ENCODE measurements at places on chromosomes 12 and 14. TPM values are rescaled to one million over a fixed set of nuclear protein-coding genes. Genes with fewer than 3 reads are reported as not detected.

DNA sequence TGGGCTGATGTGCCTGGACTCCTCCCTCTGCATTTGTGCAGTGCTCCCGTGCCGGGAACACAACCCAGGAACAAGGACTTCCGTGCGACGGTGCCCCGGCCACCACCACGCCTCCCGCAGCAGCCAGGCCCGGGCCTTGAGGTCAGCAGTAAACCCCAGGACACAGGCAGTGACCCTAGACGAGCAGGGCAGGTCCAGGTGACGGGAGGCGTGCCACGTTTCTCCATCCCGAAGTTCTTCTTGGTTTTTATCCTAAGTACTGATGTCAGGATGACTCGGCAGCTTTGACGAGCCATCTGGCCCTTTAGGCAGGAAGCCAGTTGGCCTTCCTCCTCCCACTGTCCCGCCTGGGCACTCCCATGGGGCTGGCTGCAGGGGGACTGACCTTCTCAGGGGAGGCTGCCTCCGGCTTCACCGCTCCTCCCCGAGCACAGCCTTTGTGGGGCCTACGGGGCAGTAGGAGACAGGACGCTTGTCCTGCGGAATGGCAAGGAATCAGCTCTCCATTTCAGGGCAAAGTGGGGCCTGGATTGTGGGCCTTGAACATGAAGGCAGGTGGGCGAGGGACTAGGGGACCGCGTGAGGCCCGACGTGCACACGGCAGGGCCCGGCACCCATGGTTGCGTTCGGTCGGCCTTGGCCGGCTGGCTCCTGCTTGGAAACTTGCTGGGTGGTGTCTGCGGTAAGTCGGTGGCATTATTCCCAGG lies 94.1 kb downstream of the FBXL14 start:
- peaks cover 17% of the 10 kb centered on the region for H3K4me1 ChIP-seq
- no peak for DNase-seq
- no peak overlapping the region for H3K27ac ChIP-seq
- H3K27me3 ChIP-seq: no peaks in the 10 kb centered on the region
- H3K36me3 ChIP-seq: no peaks in the 10 kb centered on the region

DNA sequence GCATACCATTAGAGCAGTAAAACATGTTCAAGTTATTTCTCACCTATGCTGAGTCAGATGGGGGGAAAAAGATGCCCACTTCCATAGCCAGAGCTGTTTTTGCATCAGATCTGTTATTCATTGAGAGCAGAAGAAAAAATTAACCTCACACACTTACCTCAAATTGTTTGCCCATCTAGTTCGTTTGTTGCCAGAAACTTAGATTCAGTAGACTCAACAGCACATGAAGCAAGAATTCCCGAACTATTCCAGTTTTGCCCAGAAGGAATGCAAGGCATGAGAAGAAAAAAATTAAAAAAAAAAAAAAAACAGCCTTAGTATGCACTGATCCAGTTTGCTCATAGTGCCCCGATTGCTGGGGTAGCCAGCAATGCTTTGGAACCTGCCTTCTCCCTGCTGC lies 12.4 kb upstream of the DPF3 start:
- H3K4me3 ChIP-seq: no peak overlapping the region
- DNase-seq: no peak
- H3K27me3 ChIP-seq: no peaks in the 10 kb centered on the region
- H3K36me3 ChIP-seq: no peaks in the 10 kb centered on the region
- H3K27ac ChIP-seq: no peak overlapping the region
- no peaks in the 10 kb centered on the region for H3K4me1 ChIP-seq

Gene ANKRD9
- 158 TPM for total RNA-seq

Gene MAP1LC3B2
- 1.4 TPM for total RNA-seq

DNA sequence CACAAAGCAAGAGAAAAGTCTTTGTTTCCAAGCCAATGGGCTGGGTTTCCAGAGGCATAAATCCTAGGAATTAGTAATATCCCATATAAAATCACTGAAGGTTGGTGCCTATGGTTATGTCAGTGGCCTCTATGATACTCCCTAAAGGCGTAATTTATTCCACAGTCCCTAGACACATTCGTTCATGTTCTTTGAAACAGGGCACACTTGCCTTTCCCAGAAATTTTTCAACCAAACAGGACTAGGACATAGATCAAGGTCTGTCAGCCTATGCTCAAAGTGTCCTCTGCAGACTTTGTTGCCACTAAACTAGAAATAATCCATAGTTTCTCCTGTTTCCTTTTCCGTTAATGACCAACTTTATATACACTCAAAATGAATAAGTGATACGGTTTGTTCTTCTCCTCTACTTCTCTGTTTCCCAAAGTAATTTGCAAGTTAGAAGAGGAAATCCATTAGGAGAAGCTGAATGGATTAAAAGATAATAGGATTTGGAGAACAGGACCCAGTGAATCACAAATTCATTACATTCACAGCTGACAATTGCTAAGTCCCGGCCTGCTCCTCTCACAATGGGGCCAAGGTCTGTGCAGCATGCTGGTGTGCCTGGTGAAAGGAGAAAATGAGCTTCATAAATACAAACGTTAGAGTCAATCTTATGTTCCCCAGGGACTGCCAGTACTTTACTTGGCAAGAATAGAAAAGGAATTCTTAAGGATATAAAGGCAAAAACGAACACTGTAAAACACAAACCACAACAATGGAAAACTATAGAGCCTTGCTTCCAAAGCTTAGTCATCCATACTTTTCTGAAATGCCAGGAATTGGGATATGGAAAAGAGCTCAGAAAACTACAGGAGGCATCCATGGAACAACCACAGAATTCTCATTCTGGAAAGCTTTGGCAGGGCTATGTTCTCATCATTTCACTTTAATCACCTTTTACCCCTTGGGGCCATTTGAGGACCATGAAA lies 966.2 kb downstream of the NRXN3 start:
- no peaks in the 10 kb centered on the region for H3K4me1 ChIP-seq
- H3K4me3 ChIP-seq: no peak overlapping the region
- no peak overlapping the region for H3K27ac ChIP-seq

- H3K4me3 ChIP-seq: no peak overlapping the region
- H3K36me3 ChIP-seq: no peaks in the 10 kb centered on the region
- H3K27me3 ChIP-seq: no peaks in the 10 kb centered on the region
- no peak for DNase-seq
These were observed 56.5 kb upstream of the GZMB start for GRCh38 chr14:24690492-24690891.

Gene CISTR
- not detected for total RNA-seq

DNA sequence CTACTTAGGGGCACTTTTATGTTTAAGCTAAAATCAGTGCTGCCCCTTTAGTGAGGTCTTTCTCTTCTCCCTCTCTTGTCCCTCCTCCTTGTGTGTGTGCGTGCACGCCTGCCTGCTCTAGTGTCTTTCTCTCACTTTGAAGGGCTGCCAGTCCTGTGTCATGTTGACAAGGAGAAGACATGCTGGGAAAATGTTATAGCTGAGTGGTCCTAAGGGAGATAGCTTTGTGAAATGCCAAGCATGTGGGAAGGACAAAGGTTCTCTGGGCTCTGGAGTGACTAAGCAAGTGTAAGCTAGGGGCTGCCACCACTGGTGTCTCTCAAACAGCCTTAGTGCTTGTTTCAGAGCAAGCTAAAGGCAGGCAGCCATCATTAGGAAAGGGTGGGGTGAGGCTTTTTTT lies 108.4 kb downstream of the EMP1 start:
- H3K36me3 ChIP-seq: no peaks in the 10 kb centered on the region
- no peaks in the 10 kb centered on the region for H3K4me1 ChIP-seq
- no peak overlapping the region for H3K4me3 ChIP-seq
- H3K27me3 ChIP-seq: no peaks in the 10 kb centered on the region
- H3K27ac ChIP-seq: no peak overlapping the region

- H3K4me1 ChIP-seq: no peaks in the 10 kb centered on the region
- peaks cover 48% of the 10 kb centered on the region for H3K36me3 ChIP-seq
- DNase-seq: no peak
- H3K27me3 ChIP-seq: no peaks in the 10 kb centered on the region
- H3K27ac ChIP-seq: no peak overlapping the region
- H3K4me3 ChIP-seq: no peak overlapping the region
These were observed 17.3 kb downstream of the COX14 start for GRCh38 chr12:50129290-50129689.

DNA sequence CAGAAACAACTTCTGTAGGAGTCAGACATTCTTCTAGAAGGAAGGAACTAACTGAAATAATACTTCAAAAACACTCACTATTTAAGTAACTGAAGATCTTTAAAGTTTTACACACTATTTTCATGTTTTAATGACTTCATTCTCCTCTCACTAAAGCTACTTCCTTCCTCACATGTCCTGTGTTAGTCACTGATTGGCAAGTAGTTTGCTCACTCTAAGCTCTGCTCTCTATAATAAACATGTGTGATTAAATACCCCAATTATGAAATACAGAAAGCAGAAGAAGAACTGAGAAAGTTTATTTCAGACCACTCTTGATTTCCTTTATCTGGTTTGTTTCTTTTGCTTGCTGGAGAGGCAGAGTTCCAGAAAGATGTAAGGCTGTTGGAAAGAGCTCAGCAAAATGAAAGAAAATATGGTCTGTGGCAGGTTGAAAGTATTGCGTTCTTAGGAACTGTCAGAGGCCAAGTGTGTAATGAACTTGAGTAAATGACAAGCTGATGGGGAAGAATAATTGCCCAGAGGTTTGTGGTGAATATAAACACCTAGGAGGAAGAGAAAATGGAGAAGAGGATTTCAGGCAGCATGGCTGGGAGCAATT lies 522.0 kb upstream of the SEL1L start:
- H3K4me1 ChIP-seq: no peaks in the 10 kb centered on the region
- H3K36me3 ChIP-seq: no peaks in the 10 kb centered on the region
- no peak overlapping the region for H3K4me3 ChIP-seq
- no peak for DNase-seq
- H3K27me3 ChIP-seq: no peaks in the 10 kb centered on the region
